ENCODE measurements at places on chromosomes 13 and 19. TPM values are rescaled to one million over a fixed set of nuclear protein-coding genes. Genes with fewer than 3 reads are reported as not detected.

- no peak for DNase-seq
These were observed 844 bp downstream of the ARRDC2 start for GRCh38 chr19:18008814-18009213.

Gene KLK15
- polyA plus RNA-seq, result not detected

DNA sequence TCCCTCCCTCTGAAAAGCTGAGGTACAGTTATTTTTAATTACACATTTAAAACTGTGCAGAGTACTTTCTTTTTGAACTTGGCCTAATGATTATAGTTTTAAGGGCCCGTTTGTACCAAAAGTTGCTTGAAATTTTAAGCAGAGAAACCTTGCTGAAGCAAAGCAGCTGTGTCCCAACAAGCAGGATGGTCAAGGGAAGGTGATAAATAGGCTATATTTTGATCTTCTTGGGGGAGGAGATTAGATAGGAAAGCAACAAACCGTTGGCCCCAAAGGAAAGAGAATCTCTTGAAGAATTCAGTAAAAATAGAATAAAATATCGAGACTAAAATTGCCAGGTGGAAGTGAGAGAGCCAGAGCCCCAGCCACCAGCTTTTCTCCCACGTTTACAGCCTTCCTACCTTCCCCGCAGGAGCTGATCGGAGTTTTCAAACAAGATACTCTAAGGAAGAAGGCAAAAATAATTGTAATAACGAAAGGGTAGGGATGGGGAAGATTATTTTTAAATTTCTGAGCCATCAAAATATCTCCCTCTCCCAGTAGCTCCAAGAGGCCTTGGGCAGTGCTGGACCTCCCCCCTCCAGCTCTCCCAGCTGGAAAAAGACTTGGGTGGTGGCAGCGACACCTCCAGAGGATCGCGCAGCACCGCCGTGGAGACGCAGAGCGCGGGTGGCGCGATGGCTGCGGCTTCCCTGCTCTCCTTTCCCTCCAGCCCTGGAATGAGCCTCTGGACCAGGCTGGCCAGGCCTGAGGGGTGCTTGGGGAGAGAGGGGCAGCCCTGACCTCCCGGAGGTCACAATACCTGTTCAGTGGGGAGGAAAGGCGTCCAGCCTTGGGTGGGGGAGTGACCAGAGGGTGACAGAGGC lies 5.8 kb downstream of the ZIC2 start:
- DNase-seq, result no peak

- no peak for DNase-seq
These were observed 31.7 kb downstream of the ACTL9 start for GRCh38 chr19:8666814-8667405.

All from CD8-positive, alpha-beta memory T cell (primary cell).